ENCODE measurements at places on chromosomes 13 and 19.
A peak's percentile ranks its signal among the peaks of the same experiment; 100 is the strongest.

GRCh38 chr13:34020388-34020787 is 202.4 kb downstream of the RFC3 start:
- no peak for DNase-seq

- DNase-seq: no peak
Observed at GRCh38 chr13:113748862-113749451, 10.1 kb upstream of the TMEM255B start.

DNA sequence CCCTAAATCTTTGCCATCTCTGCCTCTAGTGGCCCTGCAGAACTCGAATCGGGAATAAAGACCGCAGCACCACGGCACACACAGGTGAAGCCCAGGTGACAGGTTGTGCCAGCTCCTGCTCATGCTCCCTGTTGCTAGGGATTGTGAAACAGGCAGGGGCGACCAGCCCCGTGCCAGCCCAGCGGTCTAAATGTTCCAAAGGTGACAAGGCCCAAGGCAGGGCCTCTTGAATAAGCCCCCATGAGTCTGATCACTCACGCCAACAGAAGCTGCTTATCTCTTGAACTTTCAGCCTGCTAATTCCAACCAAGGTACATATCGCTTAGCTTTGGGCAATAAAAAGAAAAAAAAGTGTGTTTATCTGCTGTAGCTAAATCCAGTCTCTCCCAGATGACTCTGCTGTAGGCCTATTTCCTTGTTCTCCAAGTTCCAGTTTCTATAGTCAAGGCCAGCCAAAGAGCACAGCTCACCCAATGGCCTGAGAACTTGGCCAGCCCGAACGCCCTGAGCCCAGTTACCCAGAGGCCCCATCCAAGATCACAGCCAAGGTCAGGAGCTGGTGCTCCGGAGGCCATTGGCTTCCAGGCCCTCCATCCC is 191.1 kb upstream of the GPR12 start:
- DNase-seq: no peak

DNA sequence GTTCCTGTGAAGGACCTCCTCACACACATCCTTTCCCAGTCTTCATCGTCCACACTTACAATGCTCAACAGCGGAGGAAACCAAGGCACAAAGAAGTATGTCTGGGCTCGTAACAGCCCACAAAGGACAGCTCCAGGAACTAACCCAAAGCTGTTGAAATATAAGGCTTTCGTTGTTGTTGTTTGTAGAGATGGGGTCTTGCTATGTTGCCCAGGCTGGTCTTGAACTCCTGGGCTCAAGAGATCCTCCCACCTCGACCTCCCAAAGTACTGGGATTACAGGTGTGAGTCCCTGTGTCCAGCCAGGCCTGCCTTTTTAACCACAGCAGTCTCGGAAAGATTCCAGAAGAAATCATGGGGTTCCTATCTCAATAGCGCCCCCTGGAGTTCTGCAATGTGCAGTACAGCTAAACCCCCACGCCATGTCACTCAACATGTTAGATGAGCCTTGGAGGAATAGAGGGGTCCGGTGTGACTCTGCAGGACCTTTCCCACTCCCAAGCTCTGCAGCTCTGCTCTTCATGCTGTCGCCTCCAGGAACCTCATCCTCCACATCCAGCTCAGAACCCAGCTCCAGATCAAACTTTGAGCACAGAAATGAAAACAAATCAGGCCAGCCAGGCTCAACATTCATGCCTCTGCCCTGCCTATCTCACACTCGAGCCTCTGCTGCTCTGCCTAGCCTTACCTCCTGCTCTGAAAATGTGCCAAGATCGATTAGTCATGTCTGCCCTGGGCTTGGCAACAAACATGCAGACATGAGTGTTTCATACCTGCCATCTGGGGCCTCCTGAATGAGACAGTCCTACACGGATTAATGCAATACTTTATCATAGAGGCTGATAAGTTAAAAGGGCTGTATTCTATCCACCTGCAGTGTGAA is 7.5 kb downstream of the PLA2G4C start:
- peak; percentile 20 for DNase-seq

DNA sequence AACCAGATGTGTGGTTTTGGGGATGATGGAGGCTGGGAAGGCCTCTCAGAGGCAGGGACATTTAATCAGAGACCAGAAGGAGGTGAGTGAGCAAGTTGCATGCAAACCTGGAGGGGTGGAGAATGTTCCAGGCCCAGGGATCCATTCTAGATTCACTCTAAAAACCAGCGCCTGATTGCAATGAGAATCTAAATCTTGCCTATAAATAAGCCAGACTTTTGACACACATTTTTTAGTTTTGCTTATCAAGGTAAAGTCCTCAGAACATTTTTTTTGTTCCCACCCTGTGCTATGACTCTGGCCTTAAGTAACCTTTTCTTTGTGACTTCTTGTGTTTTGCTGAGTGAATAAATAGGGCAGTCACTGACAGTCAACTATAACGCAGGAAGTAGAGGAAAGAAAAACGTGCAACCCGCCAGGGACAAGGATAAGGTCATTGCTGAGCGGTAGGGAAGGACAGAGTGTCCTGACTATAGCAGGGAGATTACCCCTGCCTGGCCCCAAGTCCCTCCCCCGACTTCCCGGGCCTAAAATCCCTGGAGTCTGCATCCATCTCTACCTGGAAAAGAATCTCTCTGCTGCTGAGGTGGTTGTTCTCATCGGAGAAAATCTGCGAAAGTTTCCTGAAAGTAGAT is 14.4 kb downstream of the RGL3 start:
- no peak for DNase-seq

- DNase-seq: no peak
Observed at GRCh38 chr13:113110048-113110851, 4.7 kb downstream of the F7 start.

- no peak for DNase-seq
Observed at GRCh38 chr19:19270749-19271571, 2.1 kb downstream of the TM6SF2 start.

Data from H54 (cell line).